Uterine smooth muscle cell (primary cell): ENCODE measurements at places on chromosomes 13 and 19. TPM values are rescaled to one million over a fixed set of nuclear protein-coding genes. Genes with fewer than 3 reads are reported as not detected.

The FOSB gene
- total RNA-seq: 0.44 and 0.62 TPM in 2 replicates

The PEG3 gene
- total RNA-seq: 1.9 and 3.9 TPM in 2 replicates

The PBX4 gene
- 1.9 and 2.8 TPM in 2 replicates for total RNA-seq

The PABPC3 gene
- 0.11 and 0.37 TPM in 2 replicates for total RNA-seq

The PRR36 gene
- total RNA-seq: not detected in 2 replicates

The YIPF2 gene
- total RNA-seq: 98.9 and 144 TPM in 2 replicates

The IGFL1 gene
- total RNA-seq: not detected in 2 replicates

The OR4F17 gene
- total RNA-seq: not detected in 2 replicates
